Endothelial cell of coronary artery (primary cell): ENCODE measurements at places on chromosomes 1 and 21. TPM values are rescaled to one million over a fixed set of nuclear protein-coding genes. Genes with fewer than 3 reads are reported as not detected.

Gene HSF2BP
- 2.0 and 4.3 TPM in 2 replicates for total RNA-seq

Gene HENMT1
- total RNA-seq: 1.2 and 1.8 TPM in 2 replicates

Gene CR2
- not detected in 2 replicates for total RNA-seq

Gene MEX3A
- total RNA-seq: 5.6 and 12.3 TPM in 2 replicates

Gene KCNJ9
- total RNA-seq: not detected in 2 replicates

Gene KANK4
- not detected in 2 replicates for total RNA-seq

Gene DCAF8
- total RNA-seq: 66.8 and 80.9 TPM in 2 replicates

Gene TMEM201
- total RNA-seq: 4.5 and 5.2 TPM in 2 replicates

Gene LCE3B
- not detected in 2 replicates for total RNA-seq

Gene ASPM
- total RNA-seq: 12.6 and 32.9 TPM in 2 replicates

Gene PDZK1
- 0.09 and 0.19 TPM in 2 replicates for total RNA-seq

Gene GBP5
- under 0.01 and 0.09 TPM in 2 replicates for total RNA-seq

Gene PTCH2
- under 0.01 and 0.18 TPM in 2 replicates for total RNA-seq

Gene MRAP
- not detected in 2 replicates for total RNA-seq

Gene IVL
- total RNA-seq: not detected in 2 replicates

Gene HAO2
- total RNA-seq: not detected in 2 replicates

Gene CDCA8
- total RNA-seq: 4.8 and 10.1 TPM in 2 replicates

Gene ACOT11
- total RNA-seq: 1.5 and 3.8 TPM in 2 replicates

Gene NBPF1
- total RNA-seq: 18.9 and 20.4 TPM in 2 replicates

Gene CNTN2
- total RNA-seq: not detected in 2 replicates

Gene SPRR1A
- not detected in 2 replicates for total RNA-seq

Gene PGLYRP3
- not detected in 2 replicates for total RNA-seq

Gene RPF1
- total RNA-seq: 31.7 and 31.8 TPM in 2 replicates

Gene GNAT2
- not detected in 2 replicates for total RNA-seq

Gene CTTNBP2NL
- total RNA-seq: 19.4 and 20.0 TPM in 2 replicates

Gene CYP4A11
- not detected in 2 replicates for total RNA-seq

Gene C1orf50
- total RNA-seq: 2.8 and 3.6 TPM in 2 replicates

Gene SZRD1
- 25.1 and 25.4 TPM in 2 replicates for total RNA-seq

Gene SCMH1
- total RNA-seq: 12.4 and 15.0 TPM in 2 replicates

Gene NFASC
- under 0.01 TPM in 2 replicates for total RNA-seq

Gene AIM2
- under 0.01 TPM in 1 of 2 replicates, not detected in the other for total RNA-seq

Gene CCDC18
- total RNA-seq: 8.2 and 12.0 TPM in 2 replicates

Gene RIMS3
- 0.09 and 0.28 TPM in 2 replicates for total RNA-seq

Gene CFHR3
- not detected in 2 replicates for total RNA-seq

Gene TEDDM1
- not detected in 2 replicates for total RNA-seq

Gene ZNF683
- total RNA-seq: not detected in 2 replicates

Gene SPRR4
- not detected in 2 replicates for total RNA-seq

Gene KIAA0040
- 5.2 and 17.3 TPM in 2 replicates for total RNA-seq

Gene DYNLT5
- 0.94 and 1.1 TPM in 2 replicates for total RNA-seq

Gene SPOCD1
- 33.4 and 49.5 TPM in 2 replicates for total RNA-seq

Gene NUP210L
- 0.09 TPM in 2 replicates for total RNA-seq

Gene HES2
- 14.2 and 26.6 TPM in 2 replicates for total RNA-seq

Gene IFNLR1
- 0.09 TPM in 1 of 2 replicates, not detected in the other for total RNA-seq

Gene KRTAP7-1
- not detected in 2 replicates for total RNA-seq

Gene C1QC
- not detected in 2 replicates for total RNA-seq

Gene DIP2A
- 26.6 and 38.4 TPM in 2 replicates for total RNA-seq

Gene ANGPTL7
- total RNA-seq: not detected in 2 replicates

Gene ALX3
- total RNA-seq: not detected in 2 replicates

Gene DPM3
- 29.1 and 35.1 TPM in 2 replicates for total RNA-seq

Gene NPL
- 0.54 and 1.0 TPM in 2 replicates for total RNA-seq

Gene PSRC1
- total RNA-seq: 3.9 and 8.5 TPM in 2 replicates

Gene FCRL2
- not detected in 2 replicates for total RNA-seq

Gene SHE
- 41.9 and 59.6 TPM in 2 replicates for total RNA-seq
